ENCODE measurements at places on chromosomes 6 and 20.

DNA sequence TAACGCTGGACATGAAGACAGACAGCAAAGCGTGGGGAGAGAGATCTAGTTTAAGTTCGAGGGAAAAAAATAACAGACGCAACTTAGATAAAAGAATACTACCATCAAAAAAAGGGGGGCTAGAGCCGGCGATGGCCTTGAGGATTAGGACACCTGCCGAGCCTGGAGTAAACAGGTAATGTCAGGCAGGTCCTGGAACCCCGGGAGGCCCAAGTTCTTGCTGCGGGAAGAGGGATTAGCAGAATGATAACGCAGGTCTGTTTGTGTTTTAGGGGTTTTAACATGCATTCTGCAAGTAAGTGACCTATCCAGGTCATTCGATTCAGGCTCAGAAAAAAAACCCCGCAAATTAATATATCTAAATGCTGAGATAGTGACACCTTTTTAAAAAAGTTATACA, 754 bp upstream of the TMEM170B start:
- no peak for DNase-seq

DNA sequence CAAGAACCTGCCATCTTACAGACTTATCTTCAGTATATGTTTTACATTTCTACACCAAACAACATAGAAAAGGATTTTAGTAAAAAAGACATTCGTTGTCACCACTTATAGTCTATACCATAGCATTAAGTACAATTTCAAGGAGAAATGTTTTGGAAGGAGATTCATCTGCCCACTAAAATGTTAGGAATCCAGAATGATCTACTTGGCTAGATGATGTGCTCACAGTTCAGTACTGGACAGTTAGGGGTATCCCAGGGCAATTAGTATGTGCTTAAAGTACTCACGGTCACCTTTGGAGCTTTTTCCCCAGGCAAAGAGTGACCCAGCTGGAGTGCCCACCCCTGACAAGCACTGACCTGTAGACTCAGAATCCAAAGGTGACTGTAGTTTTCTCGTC, 222.9 kb downstream of the SLC24A3 start:
- DNase-seq, result no peak

DNA sequence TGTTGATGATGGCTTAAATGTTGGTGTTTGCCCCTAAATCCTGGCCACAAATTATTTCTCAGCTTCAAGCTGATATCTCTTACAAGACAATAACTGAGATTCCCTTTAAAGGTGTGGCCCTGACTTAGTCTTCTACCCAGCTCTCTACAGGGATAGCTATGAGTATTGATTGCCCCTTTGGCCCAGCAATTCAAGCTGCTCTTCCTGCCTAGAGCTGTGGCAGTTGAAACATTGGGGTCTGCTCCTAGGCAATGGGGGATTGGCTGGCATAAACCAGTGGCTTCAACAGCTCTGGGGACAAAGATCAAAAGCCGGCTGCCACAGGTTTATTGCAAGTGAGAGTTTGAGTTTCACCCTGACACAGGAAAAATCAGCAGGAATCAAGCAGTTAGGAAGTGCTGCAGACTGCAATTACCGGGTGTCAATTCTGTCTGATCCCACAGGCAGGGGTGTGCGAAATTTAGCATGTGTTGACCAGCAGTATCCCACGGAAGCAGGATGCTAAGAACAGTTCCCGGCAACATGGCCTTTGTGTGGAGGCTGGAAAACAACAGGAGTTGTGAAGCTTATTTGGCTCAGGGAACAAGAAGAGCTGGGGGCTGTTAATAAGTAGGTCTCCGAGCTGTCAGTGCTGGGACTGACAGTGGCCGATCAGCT, 66.2 kb upstream of the IYD start:
- DNase-seq, result no peak

DNA sequence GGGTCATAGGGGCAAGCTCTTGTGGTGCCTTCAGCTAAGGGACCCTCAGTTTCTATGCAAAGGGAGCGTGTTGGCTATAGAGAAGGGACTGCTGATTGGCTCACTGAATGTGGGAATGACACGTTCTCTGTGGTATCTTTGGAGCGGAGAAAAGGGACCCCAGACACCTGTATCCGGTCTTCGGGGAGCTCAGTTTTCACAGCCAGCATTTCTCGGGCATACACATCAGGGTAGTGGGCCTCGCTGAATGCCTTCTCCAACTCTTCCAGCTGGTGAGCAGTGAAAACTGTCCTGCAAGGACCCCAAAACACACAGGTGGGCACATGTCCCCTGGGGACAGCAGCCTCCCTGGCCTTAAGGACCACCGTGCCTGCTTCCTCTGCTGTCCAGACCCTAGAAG, 3.3 kb downstream of the VSX1 start:
- DNase-seq, result no peak

DNA sequence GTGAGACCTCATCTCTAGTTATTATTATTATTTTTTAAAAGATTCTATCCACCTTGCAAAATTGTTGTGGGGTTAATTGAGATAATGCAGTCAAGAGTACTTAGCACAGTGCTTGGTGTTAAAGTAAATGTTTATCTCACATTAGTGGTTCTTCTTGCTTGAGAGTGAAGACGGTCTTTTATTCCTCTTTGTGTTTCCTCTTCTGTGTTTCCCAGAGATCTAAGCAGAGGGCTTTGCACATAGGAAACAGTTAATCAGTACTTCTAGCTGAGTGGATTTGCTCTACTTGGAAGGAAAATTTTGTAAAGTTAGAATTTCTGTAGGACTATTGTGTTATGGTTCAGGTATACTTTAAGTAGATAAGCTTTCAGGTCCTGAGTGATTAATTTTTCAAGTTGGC, 3.5 kb downstream of the ARMC2 start:
- no peak for DNase-seq

DNA sequence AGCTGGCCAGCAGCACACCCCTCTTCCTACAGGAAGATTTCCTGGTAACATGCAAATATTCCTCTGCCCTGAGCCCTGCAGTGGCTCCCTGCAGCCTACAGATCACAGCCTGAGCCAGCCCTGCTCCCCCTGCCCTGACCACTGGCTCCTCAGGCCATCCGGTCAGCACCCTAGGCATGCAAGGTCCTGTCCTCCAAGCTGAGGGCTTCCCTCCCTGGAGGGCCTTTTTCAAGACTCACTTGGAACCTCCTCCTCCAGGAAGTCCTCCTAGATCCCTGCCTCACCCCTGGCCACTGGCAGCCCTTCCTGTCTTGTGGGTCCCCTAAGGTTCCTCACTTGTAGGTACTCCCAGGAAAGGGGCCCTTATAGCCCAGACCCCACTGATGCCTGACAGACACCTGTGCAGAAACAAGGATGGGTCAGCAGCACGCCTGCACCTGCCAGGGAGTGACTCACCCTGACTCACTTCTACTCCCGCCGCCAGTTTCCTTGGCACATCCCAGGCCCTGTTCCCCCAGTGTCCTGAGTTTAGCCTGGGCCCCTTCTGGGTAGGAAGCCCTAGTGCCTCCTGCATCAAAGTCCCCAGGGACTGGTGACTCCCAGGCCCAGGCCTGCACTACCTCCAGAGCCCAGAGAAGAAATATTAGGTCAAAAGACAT, 3.2 kb downstream of the SLC4A11 start:
- DNase-seq, result no peak

GRCh38 chr6:154672086-154672485, 61.1 kb upstream of the SCAF8 start:
- DNase-seq, result no peak

DNA sequence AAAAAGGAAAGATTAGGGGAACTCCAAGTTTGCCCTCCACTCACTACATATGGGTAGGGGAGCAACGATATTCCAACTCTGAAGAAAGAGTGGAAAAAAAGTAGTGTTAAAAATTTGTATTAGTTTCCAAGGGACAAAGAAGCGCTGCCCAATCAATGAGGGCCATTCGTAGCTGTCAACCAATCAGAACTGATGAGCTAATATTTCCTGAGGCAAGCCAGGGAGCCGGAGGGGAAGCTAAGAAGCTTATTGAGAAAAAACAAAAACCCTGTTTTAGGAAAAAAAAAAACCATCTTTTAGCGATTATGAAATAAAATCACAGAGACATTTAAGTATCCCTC, 59.5 kb downstream of the TRIM38 start:
- no peak for DNase-seq

DNA sequence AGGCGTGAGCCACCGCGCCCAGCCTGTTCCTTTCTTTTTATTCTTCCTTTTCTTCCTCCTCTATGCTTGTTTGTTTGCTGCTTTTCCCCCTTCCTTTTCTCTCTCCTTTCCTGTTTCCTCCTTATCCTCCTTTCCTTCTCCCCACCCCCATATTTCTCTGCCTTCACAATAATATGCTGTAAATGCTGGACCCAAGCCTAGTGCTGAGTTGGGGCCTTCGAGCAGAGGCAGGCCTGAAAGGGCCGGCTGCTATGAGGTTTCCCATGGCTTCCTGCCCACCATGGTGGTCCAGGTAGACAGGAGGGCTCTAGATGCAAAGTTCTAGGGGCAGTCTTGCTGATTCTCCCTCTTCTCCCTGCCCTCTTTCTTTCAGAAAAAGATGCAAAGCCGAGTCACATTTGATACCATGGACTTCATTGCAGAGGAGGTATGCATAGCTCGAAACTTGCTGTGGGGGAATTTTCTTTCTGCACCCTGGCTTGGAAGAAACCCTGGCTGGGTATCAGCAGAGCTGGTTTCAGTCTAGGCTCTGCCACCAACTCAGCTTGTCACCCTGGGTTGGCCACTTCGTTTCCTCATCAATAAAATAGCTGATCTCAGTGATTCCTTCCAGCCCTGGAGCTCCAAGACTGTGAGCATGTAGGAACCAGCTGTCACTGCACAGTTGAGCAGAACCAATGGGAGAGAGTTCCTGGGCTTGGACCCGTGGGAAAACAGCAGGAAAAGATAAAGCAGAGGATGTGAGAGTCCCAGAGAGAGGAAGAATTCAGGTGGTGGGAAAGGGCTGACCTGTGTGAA, 7.4 kb downstream of the CNBD2 start:
- DNase-seq, result no peak

DNA sequence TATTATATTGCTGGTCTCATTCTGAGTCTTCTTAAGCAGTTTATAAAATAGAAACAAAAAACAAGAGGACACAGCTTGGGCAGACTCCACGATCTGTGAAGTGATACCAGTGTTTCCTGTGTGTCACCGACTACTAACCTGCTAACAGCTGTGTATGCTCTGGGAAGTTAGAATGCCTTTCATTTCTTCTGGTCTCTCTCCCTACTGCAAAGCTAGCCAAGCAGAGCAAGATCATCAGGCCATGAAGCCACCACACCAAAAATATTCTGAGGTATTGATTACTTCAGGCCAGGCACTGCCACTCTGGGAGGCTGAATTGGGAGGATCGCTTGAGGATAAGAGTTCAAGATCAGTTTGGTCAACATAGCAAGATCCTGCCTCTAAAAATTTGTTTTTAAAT, 46.9 kb upstream of the SMIM29 start:
- peak; percentile 43 for DNase-seq

DNA sequence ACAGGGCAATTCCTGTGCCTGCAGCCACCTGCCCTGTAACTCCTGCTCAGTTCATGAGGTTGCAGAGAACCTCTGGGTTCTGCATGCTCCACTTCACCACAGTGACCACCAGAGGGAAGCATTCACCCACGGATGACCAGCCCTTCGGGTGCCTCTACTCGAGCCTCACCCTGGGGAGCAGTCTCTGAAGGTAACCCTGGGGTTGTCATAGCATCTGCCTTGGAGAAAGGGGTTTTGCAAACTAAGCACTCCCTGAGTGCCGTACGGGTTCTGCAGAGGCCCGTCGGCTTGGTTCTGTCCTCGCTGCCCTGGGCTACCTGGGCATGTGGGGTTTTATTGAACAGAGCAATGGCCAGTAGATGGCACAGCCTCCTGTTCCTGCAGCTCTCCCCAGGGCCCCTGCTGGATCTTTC, 10.2 kb upstream of the CST5 start:
- no peak for DNase-seq

All from GM12892 (cell line).